ENCODE measurements at places on chromosomes 13 and 19.

DNA sequence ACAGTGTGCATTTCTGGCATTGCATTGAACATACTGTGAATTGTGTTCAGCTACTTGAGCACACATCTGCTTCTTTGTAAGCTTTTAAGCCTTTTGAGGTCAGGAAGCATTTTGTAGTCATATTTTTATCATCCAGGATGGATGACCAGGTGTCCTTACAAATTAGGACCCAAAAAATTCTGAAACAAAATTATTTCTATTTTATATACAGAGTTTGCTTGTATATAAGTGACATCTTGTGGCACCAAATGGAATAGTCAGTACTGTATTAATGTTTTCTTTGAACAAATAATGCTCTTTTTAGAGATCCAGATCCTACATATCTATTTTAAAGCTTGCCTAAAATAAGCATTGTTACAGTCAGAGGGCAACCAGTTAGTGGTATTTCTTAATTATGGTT lies 9.5 kb upstream of the SUPT20H start:
- DNase-seq, result no peak

- DNase-seq, result no peak
These were observed 17.7 kb downstream of the EPN1 start for GRCh38 chr19:55692681-55693081.

- DNase-seq, result no peak
These were observed 774 bp downstream of the SLC25A15 start for GRCh38 chr13:40790154-40790616.

DNA sequence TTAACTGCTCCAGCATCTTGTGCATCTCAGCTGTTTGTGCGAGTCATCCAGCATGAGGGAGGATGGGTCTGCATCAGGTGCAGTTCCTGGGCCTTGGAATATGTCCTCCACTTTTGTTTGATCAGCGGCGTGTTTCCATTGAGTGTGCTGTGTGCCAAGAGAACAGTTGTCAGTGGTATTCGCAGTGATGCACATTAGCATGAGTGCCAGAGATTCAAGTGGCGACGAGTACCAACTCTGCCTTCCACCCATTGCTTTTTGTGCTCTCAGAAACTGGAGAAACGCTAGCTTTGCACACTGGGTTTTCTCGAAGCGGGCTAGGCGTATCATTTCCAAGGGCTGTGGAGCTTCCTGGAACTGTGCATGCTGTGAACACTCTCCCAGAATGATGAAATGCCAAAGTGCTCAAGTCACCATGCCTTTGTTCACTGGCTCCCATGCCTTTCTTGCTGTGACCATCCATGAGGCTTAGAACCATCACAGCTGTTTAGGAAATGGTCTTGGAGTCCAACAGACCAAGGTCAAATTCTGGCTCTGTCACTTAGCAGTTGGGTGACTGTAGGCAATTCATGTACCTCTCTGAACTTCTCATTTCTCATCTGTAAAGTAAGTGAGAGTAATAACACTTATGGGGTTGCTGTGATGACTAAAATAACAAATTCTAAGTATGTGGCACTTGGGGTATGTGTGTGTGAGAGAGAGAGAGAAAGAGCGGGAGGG lies 18.4 kb downstream of the LRCH1 start:
- DNase-seq, result no peak

DNA sequence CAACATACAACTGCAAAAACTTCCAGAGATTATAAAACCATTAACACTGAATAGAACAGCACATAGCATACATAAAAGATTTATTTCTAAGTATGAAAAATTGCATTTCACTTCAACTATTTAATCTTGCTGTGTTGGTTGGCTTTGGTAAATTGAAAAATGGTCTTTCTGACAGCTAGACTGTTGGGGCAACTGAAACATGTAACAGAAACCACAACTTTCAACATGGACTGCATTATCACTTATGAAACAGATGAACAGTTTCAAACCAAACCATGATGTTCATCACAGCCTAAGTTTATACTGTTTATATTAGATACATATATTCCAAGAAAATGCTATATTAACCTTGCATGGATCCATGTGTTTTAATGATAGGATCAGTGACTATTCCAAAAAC lies 324.1 kb upstream of the PCDH9 start:
- DNase-seq, result no peak
